ENCODE measurements at places on chromosomes 5 and 9.

DNA sequence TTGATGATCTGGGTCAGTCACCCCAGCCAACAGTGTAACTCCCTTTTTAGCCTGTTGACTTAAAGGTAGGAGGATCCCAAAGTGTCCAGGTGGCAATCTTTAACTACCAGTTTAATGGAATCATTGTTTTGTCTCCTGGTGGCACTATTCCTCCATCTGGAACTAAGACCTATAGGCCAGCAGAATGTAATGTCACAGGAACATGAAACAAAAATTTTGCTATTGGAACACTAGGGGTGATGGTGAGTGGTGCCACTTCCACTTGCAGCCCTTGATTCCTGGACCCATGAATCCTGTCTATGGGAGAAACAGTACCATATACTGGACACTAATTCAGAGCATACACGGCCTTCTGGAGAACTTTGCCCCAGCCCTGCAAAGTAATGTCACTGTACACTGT is 219.5 kb upstream of the RASA1 start:
- DNase-seq: peak; percentile 52

GRCh38 chr5:571791-572190 is 40.3 kb upstream of the CEP72 start:
- DNase-seq: no peak

DNA sequence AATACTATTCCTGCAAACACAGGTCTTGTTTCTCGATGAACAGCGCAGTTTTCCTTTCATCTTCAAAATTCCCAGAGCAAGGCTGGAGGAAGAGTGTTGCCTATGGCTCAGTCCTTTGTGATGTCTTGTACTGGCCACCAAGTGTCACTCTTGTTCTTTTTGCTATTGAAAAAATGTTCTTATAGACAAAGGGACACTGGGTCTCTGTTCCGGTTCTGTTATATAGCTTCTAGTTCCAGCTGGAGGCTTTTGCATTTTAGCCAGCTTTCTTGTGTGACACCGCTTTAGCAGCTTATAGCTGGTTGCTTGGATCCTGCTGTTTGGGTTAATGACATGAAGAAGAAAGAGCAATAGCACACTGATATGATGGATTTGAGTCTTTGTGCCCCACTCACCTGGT is 343.7 kb upstream of the KCNN2 start:
- DNase-seq: peak; percentile 4

GRCh38 chr5:23169660-23170416 is 316.7 kb upstream of the CDH12 start:
- no peak for DNase-seq

GRCh38 chr9:33800886-33801285 is 5.5 kb downstream of the PRSS3 start:
- peak; percentile 26 for DNase-seq

GRCh38 chr5:32936329-32936728 is 225.2 kb downstream of the NPR3 start:
- no peak for DNase-seq

- no peak for DNase-seq
Measured at GRCh38 chr5:109155625-109156024, 254.1 kb downstream of the PJA2 start.
